ENCODE measurements at places on chromosomes 1 and 21.

DNA sequence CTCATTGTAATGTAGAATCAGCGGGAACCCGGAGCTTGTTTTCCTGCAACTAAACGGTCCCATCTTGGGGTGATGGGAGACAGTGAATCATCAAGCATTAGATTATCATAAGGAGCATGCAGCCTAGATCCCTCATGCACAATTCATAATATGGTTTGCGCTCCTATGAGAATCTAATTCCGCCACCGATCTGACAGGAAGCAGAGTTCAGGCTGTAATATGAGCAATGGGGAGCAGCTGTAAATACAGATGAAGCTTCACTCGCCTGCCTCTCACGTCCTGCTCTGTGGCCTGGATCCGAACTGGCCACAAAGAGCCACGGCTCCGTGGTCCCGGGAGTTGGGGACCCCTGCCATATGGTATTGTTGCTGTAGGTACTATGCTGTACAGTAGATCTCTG lies 1.6 kb downstream of the IFI44 start:
- H3K4me3 ChIP-seq = peak overlapping the region; percentile 82
- peak; percentile 7 for DNase-seq
- peaks cover 51% of the 10 kb centered on the region for H3K36me3 ChIP-seq
- H3K27ac ChIP-seq = peak overlapping the region; percentile 85

DNA sequence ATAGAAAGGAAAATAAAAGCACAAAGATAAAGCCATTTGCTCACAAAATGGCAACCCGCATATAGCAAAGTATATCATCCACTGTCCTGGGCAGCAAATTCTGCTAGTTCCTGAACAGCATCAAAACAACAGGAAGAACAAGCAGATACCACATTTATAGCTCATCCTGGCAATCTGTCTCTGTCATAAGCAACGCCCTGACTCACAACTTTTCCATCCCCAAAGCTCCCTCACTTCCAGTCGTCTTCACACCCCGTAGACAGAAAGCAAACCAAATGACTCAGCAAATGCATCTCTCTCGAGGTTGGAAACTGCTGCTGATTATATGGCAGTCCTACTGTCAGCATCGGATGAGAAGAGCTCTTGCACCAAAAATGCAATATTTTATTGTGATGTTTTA lies 65.8 kb downstream of the AK5 start:
- peaks cover 19% of the 10 kb centered on the region for H3K36me3 ChIP-seq
- DNase-seq = peak; percentile 42
- no peaks in the 10 kb centered on the region for H3K27me3 ChIP-seq
- H3K27ac ChIP-seq = peak overlapping the region; percentile 46

DNA sequence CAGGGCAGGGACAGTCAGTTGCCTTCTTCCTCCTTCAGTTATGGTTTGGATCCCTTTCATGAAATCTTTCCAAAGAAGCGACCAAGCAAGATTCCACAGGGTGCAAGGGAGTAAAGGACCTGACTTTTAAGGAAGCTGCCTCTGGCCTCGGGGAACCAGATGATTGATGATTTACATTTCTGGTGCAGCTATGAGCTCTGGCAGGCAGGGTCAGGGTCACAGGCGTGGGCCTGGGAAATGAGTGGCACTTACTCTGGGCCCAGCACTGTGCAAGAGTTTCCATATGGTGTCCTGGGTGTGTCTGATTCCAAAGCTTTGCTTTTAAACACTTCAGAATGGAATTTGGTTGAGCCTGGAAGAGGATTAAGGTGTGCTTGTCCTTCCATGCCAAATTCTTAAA lies 7.2 kb upstream of the CRABP2 start:
- H3K27me3 ChIP-seq = no peaks in the 10 kb centered on the region
- H3K4me1 ChIP-seq = peaks cover under 1% of the 10 kb centered on the region
- no peak for DNase-seq
- H3K4me3 ChIP-seq = no peak overlapping the region
- H3K27ac ChIP-seq = no peak overlapping the region

DNA sequence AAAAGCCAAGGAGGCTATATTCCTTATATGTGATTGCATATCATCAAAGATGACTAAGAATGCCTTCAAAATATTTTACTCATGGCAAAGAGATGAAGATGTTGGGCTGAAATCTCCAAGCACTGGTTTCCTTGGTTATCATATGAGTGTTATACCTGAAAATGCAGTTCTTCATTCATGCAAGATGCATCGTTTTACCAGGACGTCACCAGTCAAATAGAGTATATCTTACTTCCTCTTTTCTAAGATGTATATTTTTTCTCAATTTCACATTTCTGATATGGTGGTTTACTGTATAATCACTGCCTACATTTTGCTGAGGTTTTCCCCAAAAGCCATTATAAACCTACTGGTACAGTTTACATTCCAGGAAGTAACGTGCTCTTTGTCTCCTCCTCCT lies 1085.7 kb downstream of the NCAM2 start:
- no peak overlapping the region for H3K4me3 ChIP-seq
- no peaks in the 10 kb centered on the region for H3K4me1 ChIP-seq
- H3K27ac ChIP-seq = no peak overlapping the region
- H3K27me3 ChIP-seq = no peaks in the 10 kb centered on the region
- H3K36me3 ChIP-seq = no peaks in the 10 kb centered on the region

All from activated naive CD8-positive, alpha-beta T cell treated with anti-CD3 and anti-CD28 coated beads for 36 hours (primary cell).